ENCODE measurements at places on chromosomes 5 and 9. TPM values are rescaled to one million over a fixed set of nuclear protein-coding genes. Genes with fewer than 3 reads are reported as not detected.
A peak's percentile ranks its signal among the peaks of the same experiment; 100 is the strongest.

TRAF1 gene
- 4.2 TPM for total RNA-seq

GRCh38 chr5:112762113-112762810 lies 24.6 kb downstream of the APC start:
- no peak for DNase-seq

DNA sequence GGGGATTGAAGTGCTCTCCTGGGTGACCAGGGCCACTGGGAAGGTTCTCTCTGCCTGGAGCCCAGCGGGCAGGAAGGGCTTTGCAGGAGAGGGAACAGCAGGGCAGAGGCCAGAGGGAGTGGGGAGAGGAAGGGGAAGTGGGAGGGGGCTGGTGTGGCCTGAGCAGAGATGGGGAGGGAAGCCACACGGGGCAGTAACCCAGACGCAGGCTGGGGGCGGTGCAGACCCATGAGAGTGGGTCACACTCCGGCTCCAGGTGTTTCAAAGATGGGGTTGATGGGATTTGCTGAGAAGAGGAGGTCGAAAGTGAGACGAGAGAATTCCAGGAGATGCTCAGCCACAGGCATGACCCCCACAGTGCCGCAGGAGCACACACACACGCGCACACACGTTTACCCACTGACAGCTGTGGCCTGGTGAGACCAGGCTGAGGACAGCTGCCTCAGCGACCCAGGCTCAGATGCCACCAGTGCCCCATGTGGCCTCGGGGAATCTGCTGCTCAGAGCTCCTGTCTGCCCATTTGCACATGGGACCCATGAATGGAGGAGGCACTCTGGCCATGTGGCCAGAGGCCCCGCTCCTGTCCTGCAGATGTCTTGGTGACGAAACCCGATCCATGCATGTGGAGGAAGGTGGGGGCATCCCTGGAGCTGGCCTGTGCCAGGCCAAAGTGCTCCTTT lies 32.7 kb upstream of the FCN2 start:
- no peak for DNase-seq

DNA sequence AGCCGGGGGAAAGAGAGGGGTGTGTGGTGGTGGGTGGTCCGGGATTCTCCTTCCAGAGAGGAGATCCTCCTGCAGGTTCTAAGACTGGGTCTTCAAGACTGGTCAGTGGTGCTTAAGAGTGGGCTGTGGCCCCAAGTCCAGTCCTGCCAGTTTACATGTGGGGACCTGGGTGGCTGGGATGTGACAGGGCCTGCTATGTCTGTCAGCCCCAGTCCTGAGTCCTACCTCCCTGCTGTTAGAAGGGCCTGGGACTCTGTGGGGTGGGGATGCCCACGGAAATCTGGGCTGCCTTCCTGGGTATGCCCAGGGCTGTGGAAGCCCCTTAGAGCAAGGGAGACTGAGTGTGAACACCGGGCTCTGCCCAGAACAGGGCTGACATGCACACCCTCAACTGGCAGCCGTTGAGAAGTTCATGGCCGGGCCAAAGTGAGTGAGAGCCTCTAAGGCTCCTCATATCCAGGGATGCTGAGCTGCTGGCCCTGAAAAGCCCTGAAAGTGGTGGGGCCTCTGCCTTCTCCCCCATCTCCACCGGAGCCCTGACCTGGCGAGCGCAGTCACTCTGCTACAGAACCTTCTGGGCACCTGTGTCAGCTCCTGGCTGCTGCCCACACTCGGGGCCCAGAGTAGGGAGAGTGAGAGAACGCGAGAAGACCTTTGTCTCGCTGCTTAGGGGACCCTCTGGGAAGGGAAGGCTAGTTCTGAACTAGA lies 1.7 kb downstream of the PHF2 start:
- no peak for DNase-seq

- no peak for DNase-seq
Observed at GRCh38 chr5:83919071-83920041, 198.7 kb upstream of the HAPLN1 start.

DNA sequence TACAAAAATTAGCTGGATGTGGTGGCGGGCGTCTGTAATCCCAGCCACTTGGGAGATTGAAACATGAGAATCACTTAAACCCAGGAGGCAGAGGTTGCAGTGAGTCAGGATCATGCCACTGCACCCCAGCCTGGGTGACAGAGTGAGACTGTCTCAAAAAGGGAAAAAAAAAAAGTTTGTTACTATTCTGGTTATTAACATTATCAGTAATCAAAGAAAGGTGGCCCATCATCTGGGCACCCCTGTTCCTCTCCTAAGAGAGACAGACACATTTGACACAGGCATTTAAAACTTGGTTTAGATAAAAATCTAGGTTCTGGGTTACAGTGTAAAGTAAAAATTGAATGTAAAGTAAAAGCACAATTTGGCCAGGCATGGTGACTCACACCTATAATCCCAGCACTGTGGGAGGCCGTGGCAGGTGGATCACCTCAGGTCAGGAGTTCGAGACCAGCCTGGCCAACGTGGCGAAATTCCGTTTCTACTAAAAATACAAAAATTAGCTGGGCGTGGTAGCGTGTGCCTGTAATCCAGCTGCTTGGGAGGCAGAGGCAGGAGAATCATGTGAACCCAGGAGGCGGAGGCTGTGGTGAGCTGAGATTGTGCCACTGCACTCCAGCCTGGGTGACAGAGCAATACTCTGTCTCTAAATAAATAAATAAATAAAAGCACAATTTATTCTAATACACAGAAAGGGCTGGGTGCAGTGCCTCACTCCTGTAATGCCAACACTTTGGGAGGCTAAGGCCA lies 16.7 kb upstream of the PHYHD1 start:
- DNase-seq, result no peak

- no peak for DNase-seq
Observed at GRCh38 chr9:127983847-127984289, 3.1 kb upstream of the EEIG1 start.

SLC22A4 gene
- total RNA-seq, result 25.0 TPM

C9orf40 gene
- 6.4 TPM for total RNA-seq

GRCh38 chr5:78320401-78320800 lies 25.9 kb upstream of the AP3B1 start:
- DNase-seq, result peak; percentile 16

DNA sequence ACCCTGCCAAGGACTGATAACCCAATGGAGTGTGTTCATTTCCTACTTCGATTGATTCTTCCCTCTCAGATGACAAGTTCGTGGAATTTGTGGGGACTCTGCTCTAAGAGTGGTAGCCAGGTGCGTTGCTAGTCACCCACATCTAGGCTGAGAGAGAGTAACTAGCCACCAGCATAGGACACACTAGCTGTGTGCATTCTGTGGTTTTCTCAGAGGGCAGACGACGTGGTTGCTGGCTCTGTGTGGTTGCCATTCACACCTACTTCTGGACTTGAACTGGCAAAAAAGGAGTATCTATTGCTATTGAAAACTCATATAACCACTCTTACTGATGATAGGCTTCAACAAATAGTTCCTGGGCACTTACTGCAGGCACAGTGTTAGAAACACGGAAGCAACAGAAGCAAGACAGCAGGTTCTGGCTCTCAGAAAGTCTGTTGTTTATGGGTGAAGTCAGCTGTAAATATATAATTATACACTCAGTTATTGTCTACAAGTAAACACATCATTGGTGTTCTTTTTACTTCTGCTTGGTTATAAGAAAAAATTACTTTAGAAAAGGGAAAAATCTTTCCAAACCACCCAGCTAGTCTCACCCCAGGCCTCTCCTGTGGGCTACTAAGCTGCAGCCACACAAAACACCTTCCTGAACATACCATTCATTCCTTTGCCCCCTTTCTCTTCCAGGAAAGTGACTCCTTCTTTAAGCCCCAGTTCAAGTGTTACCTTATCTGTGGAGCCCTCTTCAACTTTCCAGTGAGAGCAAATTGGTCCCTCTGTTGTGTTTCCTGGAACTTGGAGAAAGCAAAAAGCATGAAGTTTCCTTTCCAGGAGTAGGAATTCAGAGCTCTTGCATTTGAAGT lies 151.1 kb upstream of the HAPLN1 start:
- DNase-seq, result no peak

DNA sequence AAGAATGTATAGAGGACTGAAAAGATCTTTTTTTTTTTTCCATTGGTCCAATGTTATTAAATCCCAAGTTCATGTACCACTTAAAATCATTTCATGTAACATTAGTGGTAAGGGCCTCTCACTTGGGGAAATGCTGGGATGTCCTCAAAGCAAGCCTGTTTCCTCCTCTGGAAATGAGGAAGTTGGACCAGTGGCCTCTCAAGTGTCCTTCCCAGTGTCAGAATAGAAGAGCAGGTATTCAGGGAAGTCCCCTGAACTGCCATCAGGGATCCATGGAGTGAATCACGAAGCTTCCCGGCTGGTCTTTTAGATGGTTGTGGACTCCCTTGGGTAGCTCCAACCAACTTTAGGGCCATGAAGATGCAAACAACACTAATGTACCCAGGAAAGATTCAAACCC lies 55.2 kb upstream of the AFAP1L1 start:
- DNase-seq, result no peak

SPATA31E1 gene
- not detected for total RNA-seq

DNA sequence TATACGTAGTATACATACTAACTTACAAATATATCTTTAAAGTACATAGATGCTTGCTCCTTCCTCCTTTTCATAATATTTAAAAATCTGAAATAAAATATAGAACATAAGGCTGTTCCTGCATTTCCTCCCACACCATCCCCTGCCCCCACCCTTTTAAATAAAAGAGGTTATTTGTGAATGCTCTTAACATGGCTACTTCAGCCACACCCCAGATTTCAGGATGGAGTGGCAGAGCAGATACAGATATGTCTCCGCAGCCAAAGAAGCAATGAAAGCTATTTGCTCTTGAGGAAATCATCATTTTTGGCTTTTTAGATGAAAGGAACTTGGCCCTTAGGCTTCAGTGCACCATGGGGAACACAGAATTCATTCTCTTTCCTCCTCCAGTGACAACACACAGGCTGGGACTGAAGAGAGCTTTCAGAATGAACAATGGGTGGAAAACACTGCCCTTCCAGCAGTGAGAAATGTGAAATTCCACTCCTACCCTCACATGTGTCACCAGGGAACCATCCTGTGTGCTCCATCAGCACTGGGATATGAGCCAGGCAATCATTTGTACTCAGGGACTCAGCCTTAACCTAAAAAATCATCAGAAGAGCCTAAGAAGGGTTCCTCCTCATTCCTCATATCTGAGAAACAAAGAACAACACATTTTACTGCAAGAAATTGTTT lies 134.3 kb downstream of the PPP2R2B start:
- DNase-seq, result no peak

- no peak for DNase-seq
Observed at GRCh38 chr9:137430723-137431415, 7.7 kb downstream of the NOXA1 start.

DNA sequence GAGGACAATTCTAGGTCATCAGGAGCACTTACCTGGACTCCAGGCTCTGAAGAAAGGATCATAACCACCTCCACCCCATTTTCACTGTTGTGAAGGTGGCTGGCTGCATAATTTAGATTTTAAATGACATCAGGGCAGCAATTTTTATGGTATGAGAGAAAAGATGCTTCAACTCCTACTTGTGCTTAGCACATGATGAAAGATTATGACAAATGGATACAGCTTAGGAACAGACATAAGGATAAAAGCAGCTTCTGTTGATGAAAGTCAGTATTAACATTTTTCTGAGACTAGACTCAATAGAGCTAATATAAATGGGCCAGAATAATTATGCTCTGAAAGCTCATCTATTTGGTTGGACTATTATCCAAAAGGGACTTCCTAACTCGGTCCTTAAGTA lies 72.2 kb downstream of the SIL1 start:
- no peak for DNase-seq

FOXD4 gene
- not detected for total RNA-seq

AK6 gene
- total RNA-seq, result 18.1 TPM

DNA sequence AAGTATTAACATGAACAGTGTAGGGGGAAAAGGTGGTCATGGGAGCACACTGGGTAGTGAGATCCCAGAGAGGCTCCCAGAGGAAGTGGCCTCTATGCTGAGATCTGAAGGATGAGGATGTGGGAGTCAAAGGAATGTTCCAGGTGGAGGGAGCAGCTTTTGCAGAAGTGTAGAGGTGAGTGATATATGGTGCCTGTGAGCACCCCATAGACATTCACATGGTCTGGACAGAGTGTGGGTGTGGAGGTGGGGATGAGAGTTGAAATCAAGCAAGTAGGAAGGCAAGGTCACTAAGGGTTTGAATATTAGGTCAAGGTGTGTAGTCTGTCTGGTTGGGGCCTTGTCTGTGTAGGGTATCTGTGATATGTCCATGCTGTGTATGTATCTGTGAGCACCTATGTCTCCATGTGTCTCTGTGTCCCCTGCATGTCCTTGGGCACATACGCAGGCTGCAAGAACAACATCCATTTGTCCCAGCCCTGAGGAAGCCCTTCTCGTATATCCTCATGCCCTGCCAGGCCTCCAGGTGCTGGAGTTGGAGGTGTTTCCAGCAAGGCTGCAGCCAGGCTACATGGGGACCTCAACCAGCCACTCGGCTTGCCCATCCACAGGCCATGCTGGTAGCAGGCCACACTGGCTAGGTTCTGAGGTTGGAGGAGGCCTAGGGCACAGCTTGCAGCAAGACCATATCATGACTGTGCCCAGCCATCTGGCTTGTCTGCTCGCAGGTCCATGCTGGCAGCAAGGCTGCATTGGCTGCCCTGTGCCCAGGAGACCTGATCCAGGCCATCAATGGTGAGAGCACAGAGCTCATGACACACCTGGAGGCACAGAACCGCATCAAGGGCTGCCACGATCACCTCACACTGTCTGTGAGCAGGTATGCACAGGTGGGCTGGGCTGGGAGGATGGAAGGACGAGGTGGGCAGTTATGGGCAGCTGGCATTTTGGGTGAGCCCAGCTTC lies 4.7 kb downstream of the PDLIM4 start:
- DNase-seq, result no peak

GRCh38 chr5:90305041-90305720 lies 104.4 kb downstream of the CETN3 start:
- no peak for DNase-seq

GRCh38 chr9:127644146-127644827 lies 32.2 kb downstream of the STXBP1 start:
- no peak for DNase-seq

DNA sequence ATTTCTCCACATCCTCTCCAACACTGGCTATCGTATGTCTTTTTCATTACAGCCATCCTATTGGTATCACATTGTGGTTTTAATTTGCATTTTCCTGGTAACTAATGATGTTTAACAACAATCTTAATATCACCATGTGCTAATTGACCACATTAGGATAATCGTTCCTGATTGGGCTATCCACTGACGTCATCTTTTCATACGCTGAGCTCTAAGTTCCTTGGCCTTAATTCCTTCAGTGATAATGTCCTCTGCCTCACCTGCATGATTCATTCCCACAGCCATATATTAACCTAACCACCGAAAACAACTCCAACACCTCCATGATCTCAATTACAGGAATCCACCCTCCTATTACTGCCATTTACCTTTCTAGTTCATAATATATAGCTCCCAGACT lies 547.9 kb upstream of the BRINP1 start:
- no peak for DNase-seq

PCDHGA10 gene
- 12.4 TPM for total RNA-seq

GRCh38 chr5:144142139-144142823 lies 28.2 kb downstream of the YIPF5 start:
- no peak for DNase-seq

HDHD3 gene
- 8.5 TPM for total RNA-seq

DNA sequence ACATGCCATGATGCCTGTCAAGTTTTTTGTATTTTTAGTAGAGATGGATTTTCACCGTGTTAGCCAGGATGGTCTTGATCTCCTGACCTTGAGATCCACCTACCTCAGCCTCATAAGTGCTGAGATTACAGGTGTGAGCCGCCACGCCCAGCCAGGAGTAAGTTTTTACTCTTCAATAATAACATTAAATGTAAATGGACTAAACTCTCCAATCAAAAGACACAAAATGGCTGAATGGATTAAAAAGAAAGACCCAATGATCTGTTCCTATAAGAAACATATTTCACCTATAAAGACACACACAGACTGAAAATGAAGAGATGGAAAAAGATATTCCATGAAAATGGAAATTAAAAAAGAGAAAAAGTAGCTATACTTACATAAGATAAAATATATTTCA lies 37.2 kb upstream of the ISOC1 start:
- DNase-seq, result no peak

Measured in glomerular endothelial cell (primary cell).